ENCODE measurements at places on chromosomes 11 and 22. TPM values are rescaled to one million over a fixed set of nuclear protein-coding genes. Genes with fewer than 3 reads are reported as not detected.
A peak's percentile ranks its signal among the peaks of the same experiment; 100 is the strongest.

DNA sequence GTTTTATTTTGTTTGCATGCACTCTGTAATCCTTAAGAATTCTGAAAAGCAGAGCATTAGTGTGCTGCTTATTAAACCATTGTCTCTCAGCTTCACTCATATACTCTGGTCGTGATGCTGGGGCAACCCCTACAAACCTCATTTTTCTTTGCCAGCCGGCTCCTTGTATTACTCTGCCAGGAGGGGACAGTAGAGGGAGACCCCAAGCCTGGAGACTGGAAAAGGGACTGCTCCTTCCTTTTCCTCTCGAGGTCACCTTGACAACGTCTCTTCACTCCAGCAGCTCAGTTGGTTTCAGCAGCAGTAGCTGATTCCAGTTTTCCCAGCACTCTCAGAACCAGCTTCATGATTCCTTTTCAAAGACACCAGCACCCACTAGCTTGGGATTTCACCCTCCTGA, 2.8 kb upstream of the JHY start:
- DNase-seq = no peak
- peaks cover 19% of the 10 kb centered on the region for H3K27me3 ChIP-seq
- no peak overlapping the region for H3K4me3 ChIP-seq
- H3K27ac ChIP-seq = no peak overlapping the region

GRCh38 chr11:32188785-32189184, 97.9 kb downstream of the RCN1 start:
- no peak overlapping the region for H3K27ac ChIP-seq
- H3K36me3 ChIP-seq = no peaks in the 10 kb centered on the region
- no peaks in the 10 kb centered on the region for H3K27me3 ChIP-seq

- no peak for DNase-seq
- no peak overlapping the region for H3K4me3 ChIP-seq
- no peak overlapping the region for H3K27ac ChIP-seq
- peaks cover 8% of the 10 kb centered on the region for H3K4me1 ChIP-seq
- no peaks in the 10 kb centered on the region for H3K27me3 ChIP-seq
- H3K36me3 ChIP-seq = no peaks in the 10 kb centered on the region
Measured at GRCh38 chr11:95154514-95154913, 64.9 kb downstream of the ENDOD1 start.

Gene POU2AF2
- not detected for total RNA-seq

- H3K36me3 ChIP-seq = no peaks in the 10 kb centered on the region
- DNase-seq = no peak
- H3K4me3 ChIP-seq = no peak overlapping the region
- no peaks in the 10 kb centered on the region for H3K4me1 ChIP-seq
- H3K27me3 ChIP-seq = peaks cover 42% of the 10 kb centered on the region
Measured at GRCh38 chr11:116579031-116579653, 193.6 kb downstream of the BUD13 start.

GRCh38 chr11:124865181-124865901, at the start of gene ROBO3:
ROBO3 (plus strand) TSS chr11:124865432; CDS start chr11:124865578, 146 bp downstream.
- H3K4me1 ChIP-seq = peaks cover 52% of the 10 kb centered on the region
- H3K36me3 ChIP-seq = no peaks in the 10 kb centered on the region
- no peak within 1 kb of the TSS for H3K4me3 ChIP-seq
- H3K27ac ChIP-seq = no peak within 1 kb of the TSS

GRCh38 chr22:21092797-21093554, 47.2 kb downstream of the LRRC74B start:
- H3K4me3 ChIP-seq = no peak overlapping the region
- no peak overlapping the region for H3K27ac ChIP-seq
- no peaks in the 10 kb centered on the region for H3K36me3 ChIP-seq
- H3K4me1 ChIP-seq = no peaks in the 10 kb centered on the region

Gene ESAM
- 116 TPM for total RNA-seq

Gene MPEG1
- 23.5 TPM for total RNA-seq

DNA sequence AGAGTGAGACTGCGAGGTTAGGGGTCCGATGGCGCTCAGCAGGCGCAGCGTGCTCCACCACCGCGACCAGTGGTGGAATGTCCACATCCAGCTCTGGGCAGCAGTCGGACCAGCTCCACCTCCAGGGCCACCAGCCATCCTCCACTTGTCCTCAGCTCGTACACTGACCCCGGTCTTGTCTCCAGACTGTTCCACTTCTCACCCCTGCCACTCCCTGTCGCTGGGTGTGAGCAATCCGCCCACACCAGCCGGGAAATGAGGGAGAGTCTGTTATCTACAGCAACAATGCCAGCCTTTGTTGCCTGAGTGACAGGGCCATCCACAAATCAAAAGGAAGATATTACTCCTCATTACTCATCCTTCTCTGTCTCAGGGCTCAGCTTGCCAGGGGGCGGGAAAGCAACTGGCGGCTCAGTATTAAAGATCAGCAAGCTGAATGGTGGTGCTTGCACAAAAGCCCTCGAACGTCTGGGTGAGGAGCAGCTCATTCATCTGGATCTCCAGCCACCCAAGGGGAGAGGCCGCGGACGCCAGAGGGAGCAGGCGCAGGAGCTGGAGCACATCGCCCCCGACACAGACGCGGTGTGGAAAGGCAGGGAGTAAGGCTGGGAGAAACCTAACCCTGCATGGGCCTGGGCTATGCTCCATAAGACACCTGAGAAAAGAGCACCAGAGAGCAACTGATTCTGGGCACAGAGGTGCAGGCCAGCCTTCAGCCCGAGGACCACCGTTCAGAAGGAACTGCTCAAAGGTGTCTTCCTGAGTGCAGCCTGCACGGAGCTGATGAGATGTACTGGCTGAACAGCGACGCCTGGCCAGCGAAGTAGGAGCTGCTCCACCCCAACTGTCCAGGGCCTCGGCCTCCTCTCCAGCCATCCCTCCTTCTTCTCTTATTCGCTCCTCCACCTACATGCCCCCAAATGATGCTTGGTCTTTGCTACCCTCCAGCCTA, 21.9 kb downstream of the IGSF9B start:
- no peaks in the 10 kb centered on the region for H3K4me1 ChIP-seq
- DNase-seq = no peak
- H3K4me3 ChIP-seq = no peak overlapping the region
- H3K36me3 ChIP-seq = no peaks in the 10 kb centered on the region
- H3K27me3 ChIP-seq = no peaks in the 10 kb centered on the region

Gene MFNG
- total RNA-seq = 46.4 TPM

DNA sequence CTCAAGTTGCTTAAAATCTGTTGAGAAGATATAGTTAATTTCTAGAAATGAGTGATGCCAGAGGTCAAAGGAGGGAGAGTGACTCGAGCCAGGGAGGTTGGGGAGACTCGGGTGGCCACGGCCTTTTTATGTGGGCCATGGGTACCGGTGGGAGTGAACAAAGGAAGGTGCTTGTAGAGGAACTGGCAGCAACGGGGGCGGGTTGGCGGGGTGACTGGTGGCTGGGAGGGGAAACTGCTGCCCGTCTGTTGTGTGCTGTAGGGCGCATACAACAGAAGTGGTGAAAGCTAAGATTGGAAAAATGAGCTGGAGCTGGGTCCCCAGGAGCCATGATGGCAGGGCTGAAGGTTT, 5.4 kb downstream of the DAGLA start:
- no peak for DNase-seq
- H3K27ac ChIP-seq = no peak overlapping the region
- H3K27me3 ChIP-seq = peaks cover 43% of the 10 kb centered on the region
- no peaks in the 10 kb centered on the region for H3K36me3 ChIP-seq
- peaks cover 8% of the 10 kb centered on the region for H3K4me1 ChIP-seq

DNA sequence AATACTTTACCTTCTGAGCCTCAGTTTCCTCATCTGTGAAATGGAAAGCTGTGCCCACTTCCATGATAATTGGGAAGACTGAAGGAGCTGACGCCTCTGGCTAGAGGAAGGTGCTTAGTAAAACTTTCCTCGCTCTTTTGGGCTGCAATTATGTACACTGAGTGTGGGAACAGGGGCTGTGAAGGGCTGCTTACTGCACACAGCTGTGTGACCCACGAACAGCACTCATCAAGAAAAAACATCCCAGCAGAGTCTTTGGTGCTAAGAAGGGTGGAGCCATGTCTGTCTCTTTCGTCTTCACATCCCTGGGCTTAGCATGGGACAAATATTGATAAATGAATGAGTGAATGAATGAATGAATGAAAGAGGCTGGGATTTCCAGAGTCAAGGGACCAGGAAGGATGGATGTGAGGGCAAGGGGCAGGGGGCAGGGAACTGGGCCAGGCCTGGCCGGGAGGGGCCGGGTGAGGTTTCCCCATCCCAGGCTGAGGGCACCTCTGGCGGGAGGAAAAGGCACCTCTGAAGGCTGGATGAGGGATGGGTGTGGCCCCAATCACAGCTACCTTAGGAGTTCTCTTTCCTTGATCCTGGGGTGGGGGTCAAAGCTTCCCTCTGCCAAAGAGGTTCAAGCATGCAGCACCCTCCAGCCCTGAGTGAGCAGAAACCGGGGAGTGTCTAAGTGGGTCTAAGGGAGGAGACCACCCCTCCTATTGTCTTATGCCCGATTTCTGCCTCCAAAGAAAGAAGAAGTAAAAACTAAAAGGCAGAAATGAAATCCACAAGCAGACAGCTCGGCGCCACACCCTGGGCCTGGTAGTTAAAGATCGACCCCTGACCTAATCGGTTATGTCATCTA, 9.2 kb upstream of the CD5 start:
- no peak for DNase-seq
- H3K4me1 ChIP-seq = peaks cover 8% of the 10 kb centered on the region
- no peak overlapping the region for H3K27ac ChIP-seq
- H3K27me3 ChIP-seq = no peaks in the 10 kb centered on the region

DNA sequence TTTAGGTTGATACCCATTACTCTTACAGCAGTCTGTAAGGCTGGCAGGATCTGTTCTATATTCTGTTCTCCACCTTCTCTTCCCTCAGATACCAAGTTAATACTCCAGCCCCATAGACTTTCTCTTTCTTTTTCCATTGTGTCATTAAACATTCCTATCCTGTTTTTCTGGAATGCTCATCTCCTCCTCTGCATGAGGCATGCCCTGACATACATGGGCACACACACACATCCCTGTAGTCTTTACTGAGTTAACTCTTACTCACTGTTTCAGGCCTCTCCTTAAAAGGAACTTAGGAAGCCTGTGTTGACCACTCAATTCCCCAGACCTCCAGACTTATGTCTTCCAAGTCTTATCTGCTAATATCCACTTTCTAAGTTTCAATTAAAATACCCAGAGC, 476.8 kb downstream of the METTL15 start:
- no peak overlapping the region for H3K4me3 ChIP-seq
- no peaks in the 10 kb centered on the region for H3K4me1 ChIP-seq
- no peaks in the 10 kb centered on the region for H3K27me3 ChIP-seq
- no peak for DNase-seq
- no peak overlapping the region for H3K27ac ChIP-seq

Gene SLC5A4
- total RNA-seq = 0.73 TPM

Gene OR2AG2
- 0.13 TPM for total RNA-seq

- H3K4me3 ChIP-seq = no peak overlapping the region
- peak; percentile 39 for DNase-seq
- no peaks in the 10 kb centered on the region for H3K36me3 ChIP-seq
- H3K4me1 ChIP-seq = peaks cover 6% of the 10 kb centered on the region
Measured at GRCh38 chr22:41290262-41291221, 4.6 kb upstream of the RANGAP1 start.

Gene TECTA
- 0.87 TPM for total RNA-seq

DNA sequence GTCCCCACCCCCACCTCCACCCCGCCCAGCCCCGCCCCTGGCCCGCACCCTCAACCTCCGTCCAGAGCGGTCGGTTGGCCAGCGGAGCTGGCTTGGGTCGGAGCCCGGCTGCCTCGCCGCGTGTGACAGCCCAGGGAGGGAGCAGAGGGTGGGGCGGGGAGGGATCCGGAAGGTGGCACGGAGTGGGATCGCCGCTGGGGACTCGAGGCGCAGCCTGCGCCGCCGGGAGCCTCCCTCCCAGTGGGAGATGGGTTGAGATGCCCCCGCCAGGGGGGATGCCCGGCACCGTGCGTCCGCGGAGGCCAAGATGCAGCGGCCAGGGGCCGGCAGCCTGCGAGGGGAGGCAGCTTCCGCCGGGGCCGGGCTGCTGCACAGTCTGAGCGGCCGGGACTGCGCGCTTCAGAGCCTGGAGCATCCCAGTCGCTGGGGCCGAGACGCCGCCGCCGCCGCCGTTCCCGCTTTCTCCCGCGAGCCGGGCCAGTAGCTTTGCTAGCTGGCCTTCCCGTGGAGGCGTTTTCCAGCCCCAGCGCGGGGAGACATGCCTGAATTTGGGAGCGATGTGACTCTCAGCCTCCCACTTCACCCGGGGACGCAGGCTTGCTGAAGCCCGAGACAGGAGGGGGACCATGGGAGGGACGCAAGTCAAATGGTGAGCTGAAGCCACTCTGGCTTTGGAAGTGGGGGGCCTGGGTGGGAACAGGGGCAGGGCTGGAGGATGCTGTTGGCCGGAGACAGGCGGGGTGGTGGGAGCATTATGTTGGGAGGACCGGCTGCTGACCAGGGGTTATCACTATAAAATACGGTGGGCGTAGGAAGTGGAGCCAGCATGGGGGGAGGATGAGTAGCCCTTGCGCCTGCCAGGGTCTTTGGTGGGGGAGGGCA, 40.2 kb downstream of the DIXDC1 start:
- peak; percentile 63 for DNase-seq
- peaks cover 24% of the 10 kb centered on the region for H3K27me3 ChIP-seq
- H3K4me1 ChIP-seq = no peaks in the 10 kb centered on the region
- H3K27ac ChIP-seq = peak overlapping the region; percentile 38
- peak overlapping the region; percentile 52 for H3K4me3 ChIP-seq
- no peaks in the 10 kb centered on the region for H3K36me3 ChIP-seq

- H3K4me1 ChIP-seq = peaks cover 11% of the 10 kb centered on the region
- no peaks in the 10 kb centered on the region for H3K36me3 ChIP-seq
- no peaks in the 10 kb centered on the region for H3K27me3 ChIP-seq
- peak overlapping the region; percentile 20 for H3K27ac ChIP-seq
- no peak overlapping the region for H3K4me3 ChIP-seq
Measured at GRCh38 chr22:36439481-36440271, 41.8 kb downstream of the TXN2 start.

DNA sequence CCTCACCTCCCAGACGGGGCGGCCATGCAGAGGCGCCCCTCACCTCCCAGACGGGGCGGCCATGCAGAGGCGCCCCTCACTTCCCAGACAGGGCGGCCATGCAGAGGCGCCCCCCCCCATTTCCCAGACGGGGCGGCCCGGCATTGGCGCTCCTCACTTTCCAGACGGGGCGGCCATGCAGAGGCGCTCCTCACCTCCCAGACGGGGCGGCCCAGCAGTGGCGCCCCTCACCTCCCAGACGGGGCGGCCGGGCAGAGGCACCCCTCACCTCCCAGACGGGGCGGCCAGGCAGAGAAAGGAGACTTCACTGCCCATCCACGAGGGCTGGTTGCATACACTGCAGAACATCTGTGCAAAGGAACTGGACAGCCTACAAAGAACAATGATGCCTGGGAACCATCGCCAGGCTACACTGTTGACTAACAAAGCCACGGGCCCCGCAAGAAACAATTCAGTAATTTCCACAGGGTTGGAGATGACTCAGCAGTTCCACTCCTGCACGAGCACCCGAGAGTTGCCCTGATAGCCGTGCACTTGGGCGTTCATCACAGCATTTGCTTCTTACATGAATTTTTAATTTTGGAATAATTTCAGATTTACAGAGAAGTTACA, 58.7 kb downstream of the CTTN start:
- no peak overlapping the region for H3K27ac ChIP-seq
- peaks cover 43% of the 10 kb centered on the region for H3K27me3 ChIP-seq
- H3K4me1 ChIP-seq = no peaks in the 10 kb centered on the region
- no peak overlapping the region for H3K4me3 ChIP-seq

GRCh38 chr11:115659061-115659963, 155.1 kb upstream of the CADM1 start:
- peaks cover 37% of the 10 kb centered on the region for H3K27me3 ChIP-seq
- H3K27ac ChIP-seq = no peak overlapping the region
- H3K4me3 ChIP-seq = no peak overlapping the region
- no peak for DNase-seq
- H3K4me1 ChIP-seq = no peaks in the 10 kb centered on the region

- H3K27me3 ChIP-seq = no peaks in the 10 kb centered on the region
- DNase-seq = no peak
- H3K27ac ChIP-seq = no peak overlapping the region
- no peak overlapping the region for H3K4me3 ChIP-seq
- H3K4me1 ChIP-seq = peaks cover 16% of the 10 kb centered on the region
- H3K36me3 ChIP-seq = peaks cover 63% of the 10 kb centered on the region
Measured at GRCh38 chr11:57490456-57491248, 24.9 kb downstream of the SLC43A1 start.
